ENCODE measurements at places on chromosomes 5 and 9.

DNA sequence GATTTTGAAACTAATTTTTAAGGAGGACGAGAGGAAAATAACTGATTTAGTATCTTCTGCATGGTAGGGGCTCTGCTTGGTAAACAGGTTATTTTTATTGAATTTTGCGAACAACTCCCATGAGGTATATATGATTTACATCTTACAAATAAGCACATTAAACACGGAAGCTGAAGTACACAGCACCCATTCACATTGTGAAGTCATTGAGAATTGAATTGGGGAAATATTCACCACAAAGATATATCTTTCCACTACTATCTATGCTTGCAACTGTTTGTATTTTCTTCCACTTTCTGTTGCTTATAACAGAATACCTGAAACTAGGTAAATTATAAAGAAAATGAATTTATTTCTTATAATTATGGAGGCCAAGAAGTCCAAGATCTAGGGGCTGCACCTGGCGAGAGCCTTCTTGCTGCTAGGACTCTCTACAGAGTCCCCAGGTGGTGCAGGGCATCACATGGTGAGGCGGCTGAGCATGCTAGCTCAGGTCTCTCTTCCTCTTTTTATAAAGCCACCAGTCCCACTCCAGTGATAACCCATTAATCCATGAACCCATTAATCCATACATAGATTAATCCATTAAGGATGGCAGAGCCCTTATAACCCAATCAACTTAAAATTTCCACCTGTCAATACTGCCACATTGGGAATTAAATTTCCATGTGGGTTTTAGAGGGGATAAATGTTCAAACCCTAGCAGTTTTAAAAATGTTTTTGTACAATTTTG, 79.0 kb upstream of the ZNF608 start:
- no peak for DNase-seq

- DNase-seq, result no peak
These were observed 12.4 kb downstream of the IPPK start for GRCh38 chr9:92657296-92658094.

GRCh38 chr9:124444166-124444565, 6.1 kb upstream of the ADGRD2 start:
- no peak for DNase-seq

- DNase-seq, result no peak
These were observed 256.5 kb downstream of the SEC61B start for GRCh38 chr9:99478469-99479027.

- no peak for DNase-seq
These were observed 238.1 kb downstream of the CETN3 start for GRCh38 chr5:90171466-90171865.

DNA sequence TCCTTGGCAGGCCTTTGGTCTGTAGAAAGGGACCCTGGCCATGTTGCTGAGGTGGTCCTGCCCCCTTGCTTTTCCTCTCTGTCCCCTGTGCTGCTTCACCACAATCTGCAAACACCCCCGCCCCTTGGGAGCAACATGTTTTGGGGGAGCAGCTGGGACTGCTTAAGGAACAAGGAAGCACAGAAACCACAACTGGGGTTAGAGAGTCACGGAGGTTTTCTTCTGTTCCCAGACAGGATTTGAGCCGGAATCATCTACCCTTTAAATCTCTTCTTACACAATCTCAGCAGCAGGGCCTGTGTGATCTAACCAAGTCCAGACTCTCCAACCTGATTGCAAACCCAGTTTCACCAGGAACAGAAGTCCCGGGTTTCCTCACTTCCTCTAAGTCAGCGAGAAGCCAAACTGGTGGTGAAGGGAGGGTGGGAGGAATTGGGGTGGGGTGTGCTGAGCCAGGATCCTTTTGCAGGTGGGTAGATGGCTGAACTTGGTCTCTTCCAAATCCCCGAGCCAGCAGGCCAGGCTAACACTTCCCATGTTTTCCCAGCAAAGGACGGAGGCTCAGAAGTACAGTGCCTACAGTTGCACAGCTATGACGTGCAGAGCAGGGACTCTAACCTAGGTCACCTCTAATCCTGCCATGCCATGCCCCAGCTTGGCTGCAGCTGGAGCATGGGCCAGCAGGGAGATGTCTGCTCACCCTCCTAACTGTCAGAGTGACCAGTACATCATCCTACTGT, 25.0 kb downstream of the SH3PXD2B start:
- no peak for DNase-seq

DNA sequence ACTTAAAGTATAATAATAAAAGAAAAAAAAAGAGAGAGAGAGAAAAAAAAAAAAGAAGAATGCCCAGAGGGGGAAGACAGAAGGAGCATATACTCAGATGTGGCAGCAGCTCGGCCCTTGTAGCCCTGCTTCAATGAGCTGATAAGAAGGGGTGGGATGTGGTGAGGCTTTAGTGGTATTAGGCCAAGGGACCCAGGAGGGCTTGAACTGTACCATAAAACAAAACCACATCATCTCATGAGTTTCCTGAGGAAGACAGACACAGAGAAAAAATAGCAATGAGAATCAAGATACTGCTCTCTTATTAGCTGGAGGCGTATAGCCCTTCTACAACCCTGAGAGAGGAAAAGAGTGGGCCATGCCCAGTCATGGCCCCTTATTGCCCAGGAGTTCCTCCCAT, 72.8 kb downstream of the SLC1A1 start:
- DNase-seq, result no peak

DNA sequence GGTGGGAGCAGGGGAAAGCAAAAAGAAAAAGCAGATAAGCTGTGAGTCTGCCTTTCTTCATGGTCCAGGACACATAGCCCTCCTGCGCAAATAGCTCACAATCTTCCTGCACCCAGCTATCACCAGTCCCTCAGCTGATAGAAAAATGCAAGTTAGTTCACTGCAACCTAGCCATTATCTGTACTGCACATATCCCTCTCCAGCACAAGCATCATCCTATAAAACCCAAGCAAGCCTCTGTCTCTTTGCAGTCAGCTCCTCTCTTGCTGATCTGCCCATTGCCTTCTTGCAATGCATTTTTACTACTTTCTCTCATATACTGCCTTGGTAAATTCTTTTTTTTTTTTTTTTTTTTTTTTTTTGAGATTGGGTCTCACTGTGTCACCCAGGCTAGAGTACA, 20.0 kb upstream of the MSANTD3 start:
- DNase-seq, result no peak

DNA sequence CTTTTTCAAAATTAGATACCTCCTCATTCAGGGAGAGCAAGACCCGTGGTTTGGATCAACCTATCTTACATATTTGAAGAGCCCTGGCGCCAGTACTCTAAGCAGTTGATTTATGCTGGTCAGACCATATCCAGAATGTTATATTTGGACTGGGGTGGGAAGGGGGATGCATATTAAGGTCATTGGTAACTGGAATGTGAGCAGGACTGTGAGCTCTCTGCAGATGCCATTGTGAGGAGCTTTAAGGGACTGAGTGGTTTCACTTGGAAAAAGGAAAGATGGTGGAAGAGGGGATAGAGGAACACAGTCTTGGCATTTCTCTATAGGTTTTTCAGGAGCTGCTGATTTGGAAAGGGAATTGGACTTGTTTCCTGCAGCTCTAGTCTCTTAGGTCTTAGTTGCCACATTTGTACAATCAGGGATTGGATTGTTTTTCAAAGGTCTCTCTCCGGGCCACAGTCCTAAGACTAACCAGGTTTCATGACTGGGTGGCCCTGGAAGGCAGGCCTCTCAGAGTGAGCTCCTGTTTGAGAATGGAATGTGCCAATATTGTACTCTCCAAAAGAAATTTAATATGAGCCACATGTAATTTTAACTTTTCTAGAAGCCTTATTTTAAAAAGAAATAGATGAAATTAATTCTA, 25.8 kb upstream of the F2R start:
- DNase-seq, result no peak

GRCh38 chr5:90680921-90681563, 122.4 kb downstream of the ADGRV1 start:
- no peak for DNase-seq

GRCh38 chr5:123571927-123572326, 60.0 kb downstream of the CSNK1G3 start:
- DNase-seq, result no peak

GRCh38 chr9:125536776-125537175, 170.2 kb downstream of the MAPKAP1 start:
- DNase-seq, result no peak

- DNase-seq, result no peak
These were observed 74.6 kb downstream of the RETREG1 start for GRCh38 chr5:16542236-16542635.
